ENCODE measurements at places on chromosomes 16 and 17.

DNA sequence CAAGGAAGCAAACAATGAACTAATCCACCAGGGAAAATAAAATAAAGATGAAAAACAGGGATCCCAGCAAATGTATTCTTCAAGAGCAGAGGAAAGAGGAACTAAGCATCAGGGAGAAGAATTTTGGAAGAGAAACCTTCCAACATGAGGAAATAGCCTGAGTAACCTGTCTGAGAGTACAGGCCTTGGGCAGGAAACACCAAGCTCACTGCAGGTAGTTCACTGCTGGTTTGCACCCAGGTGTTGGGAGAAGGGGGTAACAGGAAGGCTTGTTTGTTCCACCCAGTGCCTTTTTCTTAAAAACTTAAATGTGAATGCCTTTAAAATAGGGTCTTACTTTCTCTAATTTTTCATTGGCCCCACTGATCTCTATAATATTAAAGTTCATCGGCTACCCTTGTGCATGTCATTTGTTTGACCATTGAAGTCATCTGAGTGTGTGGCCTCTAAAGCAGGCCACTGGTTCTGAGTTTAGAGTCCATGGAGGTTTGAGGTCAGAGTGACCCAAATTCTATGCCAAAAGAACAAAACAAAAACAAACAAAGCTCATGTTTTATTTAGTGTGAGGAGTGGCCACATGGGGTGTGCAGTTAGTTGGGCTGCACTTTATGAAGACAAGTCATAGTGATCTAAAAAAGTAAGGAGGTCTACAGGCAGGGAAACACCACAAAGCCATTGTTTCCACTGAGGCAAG lies 62.9 kb upstream of the COX10 start:
- no peak for DNase-seq

GRCh38 chr16:841455-842060 lies 41.0 kb upstream of the GNG13 start:
- no peak for DNase-seq

GRCh38 chr17:74738051-74738996 lies 1.3 kb downstream of the RAB37 start:
- DNase-seq = peak; percentile 62

DNA sequence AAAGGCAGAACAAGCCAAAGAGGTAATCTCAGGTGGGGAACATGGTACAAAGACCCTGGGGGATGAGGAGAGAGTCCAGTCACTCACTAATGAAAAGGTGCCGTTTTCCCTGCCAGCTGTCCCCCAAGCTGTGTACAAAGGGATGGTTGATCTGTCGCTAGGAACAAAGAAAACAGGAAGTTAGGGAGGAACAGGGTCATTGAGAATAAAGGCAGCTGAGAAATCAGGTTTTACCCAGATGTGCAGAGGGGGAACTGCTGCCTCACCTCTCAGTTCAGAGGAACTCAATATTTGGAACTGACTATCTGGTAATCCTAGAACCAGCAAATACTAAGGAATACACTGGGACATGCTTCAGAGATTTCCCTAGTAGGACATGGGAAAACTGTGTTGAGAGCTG lies 1.5 kb downstream of the RSKR start:
- no peak for DNase-seq

DNA sequence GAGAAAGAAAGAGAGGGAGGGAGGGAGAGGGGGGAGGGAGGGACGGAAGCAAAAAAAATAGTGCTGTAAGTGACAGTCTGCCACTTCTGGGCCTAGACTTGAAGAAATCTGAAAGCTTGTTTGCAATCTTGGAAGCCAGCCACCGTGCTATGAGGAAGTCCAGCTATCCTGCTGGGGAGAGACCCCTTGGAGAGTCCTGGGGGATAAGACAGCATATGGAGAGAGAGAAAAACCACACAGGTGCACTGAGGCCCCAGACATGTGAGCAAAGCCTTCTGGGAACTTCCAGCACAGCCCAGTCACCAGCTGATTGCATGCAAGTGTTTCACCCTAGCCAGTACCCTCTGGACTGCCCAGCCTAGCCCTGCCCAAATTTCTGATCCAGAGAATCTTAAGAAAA lies 12.6 kb upstream of the ALOX12B start:
- no peak for DNase-seq

All from T-helper 2 cell (primary cell).